Germinal center (tissue), 1 donor: ENCODE measurements at places on chromosomes 3 and 15.
A peak's percentile ranks its signal among the peaks of the same experiment; 100 is the strongest.

DNA sequence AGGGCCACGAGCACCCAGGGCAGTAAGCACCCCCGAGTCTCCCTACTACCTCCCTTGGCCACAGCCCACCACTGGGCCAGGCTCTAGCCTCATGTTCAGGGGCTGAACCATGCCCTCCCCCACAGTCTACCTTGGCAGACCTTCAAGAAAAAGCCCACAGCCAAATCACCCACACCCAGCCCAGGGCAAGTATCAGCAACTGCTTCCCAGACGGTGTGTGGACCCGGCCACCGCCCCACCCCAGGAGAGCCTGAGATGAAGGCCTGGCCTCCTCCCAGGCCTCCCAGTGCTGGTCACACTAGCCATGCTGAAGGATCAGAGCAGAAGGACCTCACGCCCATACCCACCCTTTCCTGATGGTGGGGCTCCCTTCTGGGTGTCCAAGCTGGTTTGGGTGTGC is 92.0 kb upstream of the LINGO1 start:
- no peak for DNase-seq

GRCh38 chr3:144242747-144243146 is 271.1 kb downstream of the DIPK2A start:
- no peak for DNase-seq

DNA sequence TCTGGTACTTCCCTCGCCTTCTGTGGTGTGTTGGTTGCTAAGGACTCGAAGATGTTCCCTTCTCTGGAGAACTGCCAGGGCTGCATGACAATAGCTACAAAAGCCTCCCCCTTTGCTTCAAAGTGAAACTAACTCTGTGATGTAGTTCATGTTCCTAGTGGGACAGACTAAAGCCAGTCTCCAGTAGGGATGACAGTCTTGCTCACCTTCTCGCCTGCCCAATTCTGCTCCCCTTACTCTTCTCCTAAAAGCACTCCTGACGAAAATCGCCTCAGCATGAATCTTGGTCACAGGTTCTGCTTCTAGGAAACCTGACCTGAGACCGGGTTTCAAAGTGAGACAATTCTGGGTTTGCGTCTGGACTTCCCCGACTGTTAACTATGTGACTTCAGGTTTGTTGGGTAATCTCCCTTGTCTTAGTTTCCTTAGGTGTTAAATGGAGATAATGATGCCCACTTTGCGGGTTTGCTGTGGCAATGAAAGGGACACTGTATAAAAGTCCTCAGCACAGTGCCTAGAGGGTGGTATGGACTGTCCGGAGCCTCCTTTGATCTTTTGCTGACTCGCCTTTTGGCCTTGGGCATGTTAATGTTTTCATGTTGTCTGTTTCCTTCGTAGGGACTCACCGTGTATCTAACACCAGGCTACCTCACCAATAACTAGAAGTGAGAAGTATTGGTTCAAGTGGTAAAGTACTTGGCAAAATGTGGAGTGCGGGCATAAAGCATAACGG is 24.9 kb upstream of the THRB start:
- peak; percentile 49 for DNase-seq

- peak; percentile 41 for DNase-seq
Observed at GRCh38 chr3:197942956-197943556, 6.9 kb upstream of the RPL35A start.

DNA sequence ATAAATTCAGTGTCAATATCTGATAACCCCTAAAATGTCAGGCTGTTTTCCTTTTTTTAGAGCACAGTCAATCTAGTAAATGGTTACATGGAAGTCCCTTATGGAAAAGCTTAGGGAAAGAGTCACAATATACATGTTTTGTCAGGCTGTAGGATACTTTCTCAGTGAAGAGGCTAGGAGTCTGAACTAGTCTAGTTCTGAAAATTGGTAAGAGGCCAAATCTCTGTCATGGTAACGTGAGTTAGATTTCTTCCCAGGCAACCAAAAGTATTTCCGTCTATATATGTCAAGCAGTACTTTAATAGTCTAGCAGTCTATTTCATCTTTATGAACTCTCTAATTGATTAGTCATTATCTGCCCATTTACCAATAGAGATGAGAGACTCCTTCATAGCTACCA is 215.9 kb upstream of the LRRC3B start:
- DNase-seq, result no peak

- DNase-seq, result no peak
Observed at GRCh38 chr3:188584958-188585689, 431.2 kb downstream of the LPP start.

- DNase-seq, result no peak
Observed at GRCh38 chr15:52673734-52674133, 5.5 kb downstream of the ATOSA start.

GRCh38 chr15:60840703-60841411 is 361.9 kb upstream of the ICE2 start:
- no peak for DNase-seq

DNA sequence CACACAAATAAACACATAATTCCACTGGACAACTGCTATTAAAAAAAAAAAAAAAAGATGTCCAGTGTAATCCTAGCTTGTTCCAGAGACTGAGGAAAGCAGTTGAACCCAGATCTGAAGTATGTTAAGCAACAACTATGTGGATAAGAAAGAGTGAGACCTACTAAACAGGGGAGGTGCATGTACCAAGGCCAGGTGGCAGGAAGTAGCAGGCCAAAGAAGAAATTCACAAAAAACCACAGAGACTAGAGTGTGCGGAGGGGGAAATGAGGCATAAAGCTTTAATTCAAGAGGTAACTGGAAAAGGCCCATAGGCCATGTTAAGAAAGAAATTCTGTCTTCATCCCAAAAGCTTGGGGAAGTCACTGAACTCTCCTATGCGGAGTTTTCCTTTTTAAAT is 490.0 kb downstream of the NAALADL2 start:
- no peak for DNase-seq

DNA sequence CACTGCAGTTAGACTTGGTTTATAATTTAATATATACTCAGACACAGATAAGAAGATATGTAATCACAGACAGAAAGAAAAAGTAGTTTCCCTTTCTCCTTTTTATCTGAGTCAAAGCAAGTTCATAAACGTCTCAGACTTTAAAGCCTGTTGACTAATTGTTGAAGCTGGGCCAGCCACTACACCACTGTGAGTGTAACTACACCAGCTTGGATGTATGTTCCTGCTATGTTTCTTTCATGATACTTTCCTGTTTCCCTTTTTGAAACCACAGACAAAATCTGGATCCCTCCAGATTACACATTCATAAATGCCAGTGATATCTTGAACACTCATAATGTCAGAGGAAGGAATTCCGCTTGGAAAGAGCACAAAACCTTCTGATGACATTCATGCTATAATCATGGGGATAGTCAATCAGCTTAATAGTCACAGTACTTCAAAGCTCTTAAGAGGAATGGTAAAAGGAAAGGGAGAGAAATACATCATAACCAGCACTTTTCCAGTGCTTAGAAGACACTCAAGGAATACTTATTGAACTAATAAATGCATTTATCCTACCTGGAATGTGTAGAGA is 32.0 kb downstream of the KCNMB2 start:
- no peak for DNase-seq

DNA sequence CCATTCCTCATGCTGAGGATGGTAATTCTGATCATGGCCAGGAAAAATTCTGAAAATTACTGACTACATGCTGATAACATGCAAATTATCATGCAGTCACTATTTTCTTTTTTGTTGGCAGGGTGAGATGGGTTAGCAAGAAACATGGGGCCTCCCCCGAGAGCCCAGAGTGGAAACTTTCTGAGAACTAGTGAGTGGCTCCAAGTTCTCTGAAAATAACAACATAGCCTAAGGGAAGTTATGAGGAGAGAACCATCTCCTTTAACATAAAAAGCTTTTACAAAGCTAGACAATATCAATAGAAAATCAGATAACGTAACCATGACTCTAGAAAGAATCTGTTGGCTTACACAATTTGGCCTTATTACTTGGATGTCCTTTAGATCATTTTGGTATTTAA is 254.2 kb downstream of the PLOD2 start:
- DNase-seq, result no peak

GRCh38 chr3:61060411-61060861 is 190.8 kb downstream of the FHIT start:
- DNase-seq, result no peak

- DNase-seq, result peak; percentile 66
Observed at GRCh38 chr3:183122257-183122932, 23.1 kb upstream of the MCCC1 start.

DNA sequence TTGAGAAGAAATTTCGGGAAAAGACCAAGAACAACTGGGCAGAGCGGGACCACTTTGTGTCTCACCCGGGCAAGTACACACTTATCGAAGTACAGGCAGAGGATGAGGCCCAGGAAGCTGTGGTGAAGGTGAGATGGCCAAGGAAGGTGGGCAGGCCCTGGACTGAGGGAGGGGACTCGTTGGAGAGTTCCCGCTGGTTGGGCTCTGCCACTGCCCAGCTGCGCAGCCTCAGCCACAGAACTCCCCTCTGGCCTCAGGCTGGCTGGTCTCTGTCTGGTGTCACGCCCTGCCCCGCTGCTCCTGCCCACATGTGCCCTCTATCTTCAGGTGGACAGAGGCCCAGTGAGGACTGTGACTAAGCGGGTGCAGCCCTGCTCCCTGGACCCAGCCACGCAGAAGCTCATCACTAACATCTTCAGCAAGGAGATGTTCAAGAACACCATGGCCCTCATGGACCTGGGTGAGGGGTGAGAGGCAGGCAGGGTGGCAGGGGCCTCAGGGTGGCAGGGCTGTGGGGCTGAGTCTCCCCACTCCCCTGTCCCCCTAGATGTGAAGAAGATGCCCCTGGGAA is 2.4 kb downstream of the PARP3 start:
- no peak for DNase-seq

GRCh38 chr3:161266731-161267150 is 45.6 kb downstream of the NMD3 start:
- DNase-seq, result no peak

DNA sequence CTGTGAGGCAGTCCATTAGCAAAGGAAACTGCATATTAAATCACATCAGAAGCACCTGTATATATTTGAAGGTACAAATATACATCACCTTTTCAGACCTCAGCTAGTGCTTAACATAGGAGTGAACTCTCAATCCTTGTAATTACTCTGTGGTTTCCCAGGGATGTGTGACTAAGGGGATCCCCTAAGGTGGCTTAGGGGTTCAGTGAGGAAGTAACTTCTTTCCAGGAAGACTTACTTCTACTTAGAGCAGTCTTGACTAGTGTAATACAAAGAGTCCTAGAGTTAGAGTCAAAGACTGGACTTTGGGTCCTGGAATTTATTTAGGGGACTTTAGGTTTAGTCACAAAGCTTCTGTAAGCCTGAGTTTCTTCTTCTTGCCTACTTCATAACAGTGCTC is 8.7 kb upstream of the SUMF1 start:
- no peak for DNase-seq

DNA sequence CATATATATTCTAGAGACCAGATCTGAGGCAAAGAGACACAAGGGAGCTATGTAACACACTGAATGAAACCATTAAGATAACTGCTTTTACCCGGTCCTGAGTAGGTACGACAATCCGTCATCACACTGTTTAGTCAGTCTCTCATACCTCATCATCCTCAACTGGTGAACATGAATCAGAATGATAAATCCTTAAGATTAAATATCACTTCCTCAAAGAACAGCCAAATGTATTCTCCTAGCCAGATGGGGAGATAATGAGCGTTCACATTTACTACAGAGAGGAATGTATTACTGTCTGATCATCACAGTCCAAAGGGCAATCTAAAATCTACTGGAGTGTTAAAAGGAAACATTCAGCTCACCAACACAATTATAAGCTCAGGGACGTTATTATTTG is 319.4 kb upstream of the STAC start:
- DNase-seq, result no peak

DNA sequence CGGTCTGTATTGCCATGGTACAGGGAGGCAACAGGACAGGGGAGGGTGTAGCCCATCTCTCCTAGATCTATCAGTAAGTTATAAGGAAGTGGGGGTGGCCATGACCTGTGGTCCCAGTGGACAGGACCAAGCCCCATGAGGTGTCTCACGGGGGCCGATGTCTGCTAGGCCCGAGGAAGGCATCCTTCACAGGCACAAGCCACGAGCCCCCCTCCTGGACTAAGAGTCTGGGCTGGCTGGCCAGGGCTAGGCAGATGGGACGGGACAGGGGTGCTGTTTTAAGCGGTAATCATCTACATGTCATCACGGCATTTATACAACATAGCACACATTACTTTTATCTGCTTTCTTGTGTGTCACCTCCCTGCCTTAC is 2.6 kb upstream of the TBC1D2B start:
- DNase-seq, result no peak

DNA sequence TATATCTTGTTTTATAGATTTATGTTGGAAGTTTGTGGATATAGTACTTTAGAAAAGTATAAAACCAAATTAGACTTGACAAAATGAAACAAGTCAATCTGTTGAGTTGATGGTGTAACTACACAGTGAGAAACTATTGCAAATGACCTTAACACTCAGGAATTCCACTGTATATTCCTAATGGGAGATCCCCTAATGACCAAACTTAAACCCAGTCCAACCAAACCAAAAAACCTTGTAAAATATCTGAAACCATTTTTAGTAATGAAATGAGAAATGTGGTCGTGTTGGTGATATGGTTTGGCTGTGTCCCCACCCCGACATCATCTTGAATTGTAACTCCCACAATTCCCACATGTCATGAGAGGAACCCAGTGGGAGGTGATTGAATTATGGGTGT is 31.9 kb upstream of the ATP13A3 start:
- DNase-seq, result no peak

GRCh38 chr3:197289726-197290125 is 8.7 kb downstream of the DLG1 start:
- DNase-seq, result no peak

DNA sequence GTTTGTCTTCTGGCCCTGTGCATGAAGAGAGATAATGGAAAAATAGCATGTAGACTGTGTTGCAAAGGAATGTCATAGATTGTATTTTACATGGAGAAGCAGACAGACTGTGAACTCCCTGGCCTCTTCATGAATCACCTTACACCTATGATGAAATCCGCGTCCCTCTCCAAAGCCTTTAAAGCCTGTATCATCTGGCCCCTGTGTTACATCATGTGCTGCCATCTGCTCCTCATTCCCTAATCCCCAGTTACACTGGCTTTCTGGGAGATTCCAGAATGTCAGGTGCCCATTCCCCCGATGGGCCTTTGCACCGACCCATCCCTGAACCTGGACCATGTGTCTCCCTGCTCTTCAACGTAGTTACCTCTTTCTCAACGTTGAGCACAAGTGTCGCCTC is 190.8 kb downstream of the ADAMTSL3 start:
- no peak for DNase-seq
